Effector CD8-positive, alpha-beta T cell (primary cell): ENCODE measurements at places on chromosomes 16 and 17.

DNA sequence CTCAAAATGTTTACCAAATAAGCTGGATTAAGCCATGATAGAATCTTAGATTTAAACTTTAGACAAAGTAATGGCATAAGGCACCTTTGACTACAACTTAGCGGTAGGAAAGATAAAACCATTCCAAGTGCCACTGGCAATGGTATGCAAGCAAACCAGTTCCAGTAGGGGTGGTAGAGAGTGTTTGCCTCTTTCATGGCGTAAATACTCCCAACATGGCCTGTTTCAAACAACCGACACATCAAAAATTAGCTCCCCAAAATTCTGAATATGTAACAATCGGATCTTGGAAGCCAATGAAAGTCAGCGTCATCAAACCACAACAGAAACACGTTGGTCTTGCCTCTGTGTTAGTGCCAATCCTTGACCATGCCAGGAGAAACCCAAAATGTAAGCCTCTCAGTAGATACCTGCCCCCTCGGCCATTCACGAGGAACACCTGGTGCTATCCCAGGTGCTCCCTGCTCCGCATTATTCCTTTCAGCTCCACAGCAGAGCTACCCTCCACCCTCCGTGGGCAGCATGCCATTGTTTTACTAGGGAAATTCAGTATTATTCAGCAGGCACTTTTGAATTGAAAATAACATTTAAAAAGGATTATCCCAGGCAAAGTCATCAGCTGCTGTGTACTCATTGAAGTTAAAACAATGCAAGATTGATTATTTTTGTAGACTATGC, 307.8 kb upstream of the CDH11 start:
- no peak for DNase-seq

DNA sequence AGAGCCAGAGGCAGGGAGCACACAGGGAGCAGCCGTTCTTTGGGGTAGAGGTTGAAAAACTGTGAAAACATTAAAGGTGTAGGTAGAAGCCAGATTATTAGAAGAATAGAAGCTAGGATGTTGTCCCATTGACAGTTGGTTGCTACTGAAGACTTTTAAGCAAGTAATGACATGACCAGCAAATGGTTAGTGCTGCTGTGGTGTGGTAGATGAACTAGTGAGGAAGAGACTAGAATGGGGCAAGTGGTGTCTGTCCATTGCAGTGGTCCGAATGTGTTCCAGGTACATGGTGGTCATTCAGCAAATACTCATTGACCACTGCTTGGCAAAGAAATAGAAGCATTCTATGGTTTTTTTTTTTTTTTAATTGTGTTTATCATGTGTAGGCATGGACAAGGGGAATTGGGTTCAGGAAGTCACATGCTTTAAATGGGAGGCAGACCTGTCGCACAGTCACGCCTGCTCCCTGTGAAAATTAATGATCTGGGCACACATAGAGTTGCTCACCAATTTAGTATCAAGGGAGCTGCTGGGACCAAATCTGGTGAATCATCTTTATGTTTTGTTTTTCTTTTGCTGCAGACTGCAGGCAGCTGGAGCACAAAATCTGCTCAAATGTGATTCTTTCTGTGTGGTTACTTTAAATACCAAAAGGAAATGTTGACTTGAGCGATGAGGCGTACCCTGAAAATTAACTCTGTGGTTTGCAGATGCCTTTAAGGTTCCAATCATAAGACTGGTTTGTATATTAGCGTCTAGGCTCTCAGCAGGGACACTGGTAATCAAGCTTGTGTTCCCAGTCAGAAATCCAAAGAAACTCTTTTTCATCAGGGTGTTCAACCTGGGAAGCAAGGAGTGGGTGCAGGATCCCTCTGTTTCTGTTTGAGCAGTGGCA, 30.7 kb downstream of the YPEL2 start:
- DNase-seq, result no peak

- no peak for DNase-seq
Measured at GRCh38 chr16:84247331-84247730, 7.5 kb upstream of the KCNG4 start.

- no peak for DNase-seq
Measured at GRCh38 chr16:1788095-1788707, 5.3 kb downstream of the IGFALS start.

- DNase-seq, result peak; percentile 37
Measured at GRCh38 chr17:5587438-5588032, 3.2 kb upstream of the NLRP1 start.

DNA sequence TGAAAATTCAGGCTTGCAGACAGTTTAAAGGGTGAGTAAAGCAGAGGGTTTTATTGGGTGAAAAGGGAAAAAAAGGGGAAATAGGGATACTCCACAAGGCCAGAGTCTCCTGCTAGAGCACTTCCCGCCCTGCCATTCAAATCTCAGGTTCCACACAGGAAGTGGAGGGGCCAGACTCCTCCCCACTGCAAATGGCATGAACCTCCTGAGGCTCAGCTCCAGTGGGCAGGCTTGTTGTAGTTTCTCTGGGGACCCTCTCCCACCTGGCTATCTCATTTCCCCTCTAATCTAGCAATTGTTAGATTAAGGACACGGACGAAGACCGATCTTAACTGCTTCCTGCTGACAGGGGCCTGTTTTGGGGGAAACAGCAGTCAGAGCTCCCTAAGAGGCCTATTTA, 43.4 kb downstream of the TAOK1 start:
- no peak for DNase-seq

DNA sequence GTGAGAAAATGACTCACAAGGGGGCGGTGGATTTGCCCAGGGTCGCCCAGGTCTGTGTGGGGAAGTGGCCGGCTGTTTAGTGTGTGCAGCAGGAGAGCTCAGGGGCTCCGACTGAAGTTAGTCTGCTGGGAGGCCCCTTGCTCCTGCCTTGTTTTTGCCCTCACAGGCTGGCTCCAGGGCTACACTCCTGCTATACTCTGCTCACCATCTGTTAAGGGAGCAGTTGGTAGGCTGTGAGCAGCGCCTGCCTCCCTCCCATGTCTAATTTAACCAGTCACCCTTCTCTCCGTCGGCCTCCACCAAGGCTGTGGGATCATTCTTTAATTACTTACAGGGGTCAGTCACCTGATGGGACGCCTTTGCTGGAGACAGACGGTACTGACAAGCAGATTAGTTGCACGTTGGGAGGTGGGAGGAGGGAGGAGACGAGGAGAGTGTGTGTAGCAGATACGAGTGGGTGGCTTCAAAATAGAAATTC, 35.5 kb downstream of the KSR1 start:
- DNase-seq, result no peak

DNA sequence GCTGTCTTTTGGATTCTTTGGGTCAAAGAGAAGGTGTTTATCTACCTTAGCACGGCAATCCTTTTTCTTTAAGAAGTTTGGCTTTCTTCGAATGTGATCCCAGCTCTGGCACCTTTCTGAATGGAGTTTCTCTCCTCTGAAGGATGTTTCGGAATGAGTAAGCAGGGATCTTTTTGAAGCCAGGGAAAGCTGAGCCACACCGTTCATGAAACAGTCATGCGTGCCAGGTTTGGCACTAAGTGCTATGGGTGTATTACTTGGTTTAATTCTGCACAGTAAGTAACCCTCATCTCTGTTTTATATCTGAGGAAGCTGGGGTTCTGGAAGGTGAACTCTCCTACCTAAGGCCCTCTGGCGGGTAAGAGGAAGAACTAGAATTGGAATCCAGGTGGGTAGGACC, 234.5 kb downstream of the NTN1 start:
- DNase-seq, result no peak

GRCh38 chr17:35082073-35082657, 18.7 kb upstream of the RFFL start:
- no peak for DNase-seq

DNA sequence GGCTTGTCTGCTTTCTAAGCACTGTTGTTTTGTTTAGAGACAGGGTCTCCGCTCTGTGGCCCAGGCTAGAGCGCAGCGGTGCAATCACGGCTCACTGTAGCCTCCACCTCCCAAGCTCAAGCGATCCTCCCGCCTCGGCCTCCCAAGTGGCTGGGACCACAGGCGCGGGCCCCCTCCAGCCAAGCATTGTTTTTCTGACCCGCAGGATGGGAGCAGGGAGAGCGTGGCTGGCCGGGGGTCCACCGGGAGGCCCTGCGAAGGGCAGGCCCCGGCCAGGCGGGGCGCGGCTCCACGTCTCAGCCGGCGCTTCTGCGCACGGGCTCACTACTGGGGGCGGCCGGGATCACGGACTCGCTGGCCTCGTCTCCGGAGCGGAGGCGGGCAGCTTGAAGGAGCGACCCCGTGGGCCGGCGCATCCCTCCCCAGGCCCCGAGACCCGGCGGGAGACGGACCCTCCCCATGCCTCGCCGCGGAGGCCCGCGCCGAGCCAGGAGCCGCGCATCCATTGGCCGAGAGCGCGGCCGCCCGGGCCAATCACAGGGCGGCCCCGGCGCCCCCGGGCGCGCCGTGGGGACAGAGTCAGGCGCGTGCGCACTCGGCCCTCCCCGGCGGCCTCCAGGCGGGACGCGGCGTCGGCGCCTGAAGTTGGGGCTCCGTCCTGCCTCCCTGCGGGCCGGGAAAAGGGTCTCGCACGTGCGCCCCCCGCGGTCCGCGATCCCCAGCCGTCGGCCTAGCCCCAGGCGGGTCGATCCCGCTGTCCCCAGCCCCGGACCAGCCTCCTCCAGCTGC, 24.9 kb downstream of the ACTG1 start:
- peak; percentile 74 for DNase-seq

DNA sequence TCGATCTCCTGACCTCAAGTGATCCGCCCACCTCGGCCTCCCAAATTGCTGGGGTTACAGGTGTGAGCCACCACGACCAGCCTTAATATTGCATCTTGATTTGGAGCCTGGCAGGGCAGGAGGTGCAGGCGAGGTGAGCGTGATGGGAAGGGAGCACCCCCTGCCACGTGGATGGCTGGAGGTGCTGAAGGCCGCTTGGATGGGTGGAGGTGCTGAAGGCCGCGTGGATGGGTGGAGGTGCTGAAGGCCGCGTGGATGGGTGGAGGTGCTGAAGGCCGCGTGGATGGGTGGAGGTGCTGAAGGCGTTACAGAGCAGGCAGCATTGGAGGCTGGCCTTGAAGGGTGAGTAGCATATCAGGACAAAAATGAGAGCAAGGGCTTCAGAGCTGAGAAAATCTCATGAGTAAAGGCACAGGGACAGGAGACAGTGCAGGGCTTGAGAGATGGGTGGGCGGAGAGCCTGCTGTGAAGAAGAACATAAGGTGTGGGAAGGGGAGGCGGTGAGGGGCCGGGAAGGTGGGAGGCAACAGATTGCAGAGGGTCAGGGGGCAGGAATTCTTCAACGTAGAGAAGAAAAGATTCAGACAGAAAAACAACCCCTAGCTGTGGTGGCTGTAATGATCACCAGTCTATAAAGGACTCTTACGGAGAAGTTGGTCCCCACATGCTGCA, 101.7 kb upstream of the SEC14L1 start:
- no peak for DNase-seq

GRCh38 chr16:29989111-29989858, 6.1 kb downstream of the HIRIP3 start:
- no peak for DNase-seq

GRCh38 chr17:859061-859823, 77.1 kb downstream of the MRM3 start:
- DNase-seq, result no peak

DNA sequence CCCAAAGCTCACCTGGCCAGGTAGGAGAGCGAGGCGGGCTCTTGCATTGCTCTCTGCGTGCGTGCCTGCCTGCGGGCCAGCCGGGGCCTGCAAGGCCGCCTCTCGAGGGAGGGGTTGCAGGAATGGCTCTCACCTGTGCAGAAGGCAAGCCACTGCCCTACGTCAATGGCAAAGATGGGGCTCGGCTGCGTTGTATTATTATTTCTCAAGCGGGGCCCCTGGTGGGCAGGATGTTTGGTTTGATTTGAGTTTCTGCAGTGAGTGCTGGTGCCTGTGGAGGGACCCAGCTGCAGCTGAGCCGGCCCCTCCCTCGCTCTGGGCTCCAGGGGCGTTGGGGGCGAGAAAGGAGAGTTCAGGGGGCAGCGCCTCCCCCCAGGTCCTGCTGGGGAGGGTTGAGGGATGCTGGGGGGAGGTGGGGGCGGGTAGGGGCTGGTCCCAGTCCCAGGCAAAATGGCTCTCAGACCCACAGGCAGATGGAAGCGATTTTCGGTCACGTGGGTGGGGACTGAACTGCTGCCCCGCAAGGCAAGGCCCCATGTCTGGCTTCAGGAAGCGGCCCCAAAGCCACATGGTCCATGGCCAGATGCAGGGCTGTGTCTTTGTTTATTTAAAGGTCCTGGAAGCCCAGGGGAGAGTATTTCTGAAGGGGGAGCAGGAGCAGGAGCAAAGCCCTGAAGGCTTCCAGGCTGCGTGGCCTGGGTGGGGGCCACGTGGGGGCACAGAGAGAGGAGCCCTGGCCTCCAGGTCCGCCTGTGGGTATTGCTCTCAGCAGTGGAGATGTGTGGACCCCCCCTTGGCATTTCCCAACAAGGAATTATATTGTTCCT, 338.8 kb downstream of the SEC14L1 start:
- DNase-seq, result no peak

DNA sequence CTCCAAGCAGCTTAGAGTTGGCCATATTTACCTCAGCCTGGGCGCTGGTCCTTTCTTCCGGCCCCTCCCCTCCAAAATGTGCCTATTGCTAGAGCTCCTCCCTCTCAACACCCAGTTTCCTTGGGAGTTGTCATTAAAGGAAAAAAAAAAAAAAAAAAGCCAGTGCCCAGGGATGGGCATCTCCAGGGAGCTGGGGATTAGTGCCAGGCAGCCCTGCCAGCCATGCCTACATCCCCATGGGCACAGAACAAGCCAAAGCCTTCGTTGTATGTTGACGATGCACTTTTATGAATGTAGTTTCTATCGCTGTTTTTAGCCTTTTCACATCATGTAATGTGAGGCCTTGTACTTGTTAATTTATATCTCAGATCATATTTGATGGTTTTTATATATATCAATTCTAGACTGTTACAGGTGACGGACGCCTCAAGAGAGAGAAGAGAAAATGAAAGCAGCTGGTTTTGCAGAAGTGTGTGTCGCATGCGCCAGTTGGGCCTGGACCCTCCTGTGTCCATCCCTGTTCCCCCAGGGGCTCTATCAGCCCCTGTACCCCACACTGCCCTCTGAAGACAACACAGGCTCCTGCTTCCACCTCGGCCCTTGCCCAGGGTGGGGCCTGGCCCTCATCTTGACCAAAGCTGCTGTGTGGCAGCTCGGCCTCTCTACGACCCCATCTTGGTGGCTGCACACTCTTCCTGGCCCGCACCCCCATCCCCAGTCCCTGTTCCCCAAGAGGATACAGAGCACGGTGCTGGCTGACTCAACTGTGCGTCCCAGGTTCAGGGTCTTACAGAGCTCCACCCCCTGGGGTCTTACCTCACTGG, 4.8 kb downstream of the LIMD2 start:
- DNase-seq, result no peak
